Keratinocyte (primary cell): ENCODE measurements at places on chromosomes 2 and 18.
A peak's percentile ranks its signal among the peaks of the same experiment; 100 is the strongest.

DNA sequence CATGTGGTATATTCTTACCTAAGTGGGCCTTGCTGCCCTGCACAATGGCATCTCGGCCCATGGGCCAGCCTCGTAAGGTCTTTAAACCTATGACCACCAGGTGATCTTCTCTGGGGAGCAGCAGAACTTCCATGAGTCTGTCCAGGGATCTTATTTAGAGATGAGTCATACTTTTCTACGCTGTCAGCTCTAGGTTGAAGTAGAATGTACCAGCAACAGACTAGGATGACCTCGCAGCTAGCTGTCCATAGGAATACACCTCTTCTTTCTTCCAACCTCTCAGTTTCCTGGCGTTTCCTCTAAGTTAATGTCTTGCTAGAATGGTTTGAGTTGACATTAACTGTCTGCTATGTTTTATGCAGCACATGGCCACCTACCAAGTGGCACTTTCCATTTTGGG, 15.6 kb upstream of the CXCR4 start:
- DNase-seq, result no peak

DNA sequence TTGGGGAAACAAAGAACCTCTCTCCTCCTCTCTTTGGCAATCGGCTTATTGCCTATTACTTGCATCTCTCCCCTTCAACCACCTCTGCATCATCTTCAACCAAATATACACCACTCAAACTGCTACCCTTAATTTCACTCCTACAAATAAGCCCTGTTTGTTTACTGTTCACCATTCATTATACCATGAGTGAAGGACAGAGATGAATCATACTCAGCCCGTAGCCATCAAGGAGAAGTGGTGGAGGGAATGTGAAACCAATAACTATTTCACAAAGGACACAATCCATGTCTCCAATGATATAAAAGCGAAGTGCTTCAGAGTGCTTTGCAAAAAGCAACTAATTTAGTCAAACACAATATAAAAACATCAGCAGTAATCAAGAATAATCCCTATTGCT, 76.8 kb downstream of the CACNB4 start:
- DNase-seq, result no peak

GRCh38 chr2:27072920-27073319, 1.5 kb upstream of the OST4 start:
- DNase-seq, result no peak

DNA sequence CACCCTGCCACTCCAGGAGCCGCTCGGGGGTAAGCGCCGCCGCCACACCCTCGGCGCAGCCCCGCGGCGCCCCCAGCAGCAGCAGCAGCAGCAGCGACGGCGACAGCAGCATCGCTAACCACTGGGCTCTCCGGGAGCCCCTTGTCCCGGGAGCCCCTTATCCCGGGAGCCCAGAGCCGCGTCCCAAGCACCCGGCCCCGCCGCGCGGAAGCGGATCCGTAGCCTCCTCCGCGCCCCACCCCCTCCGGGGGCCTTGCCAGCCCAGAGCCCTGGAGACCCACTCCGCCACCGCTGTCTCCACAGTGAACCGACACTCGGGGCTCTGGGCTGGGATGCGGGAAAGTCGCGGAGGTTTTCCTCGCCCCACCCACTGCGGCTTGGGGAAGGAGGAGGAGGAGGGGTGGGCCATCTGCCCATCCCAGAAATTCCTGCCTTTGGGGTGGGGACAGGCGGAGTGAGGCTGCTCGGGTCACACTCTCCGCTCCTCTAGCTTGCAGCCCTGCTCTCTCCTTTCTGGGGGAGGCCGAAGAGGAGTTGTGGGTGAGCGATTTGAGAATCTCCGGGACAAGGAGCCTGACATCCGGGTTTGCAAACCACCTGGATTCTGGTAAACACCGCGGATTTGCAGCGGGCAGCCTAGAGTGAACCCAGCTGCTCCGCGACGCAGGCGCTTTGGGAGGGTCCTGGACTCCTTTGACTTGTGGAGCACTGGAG, at the start of gene PLA2R1:
Gene PLA2R1, minus strand, starts transcription at position 324 of the 714 bp plus-strand sequence. Its CDS starts 212 bp downstream, at position 112.
- DNase-seq, result no peak

DNA sequence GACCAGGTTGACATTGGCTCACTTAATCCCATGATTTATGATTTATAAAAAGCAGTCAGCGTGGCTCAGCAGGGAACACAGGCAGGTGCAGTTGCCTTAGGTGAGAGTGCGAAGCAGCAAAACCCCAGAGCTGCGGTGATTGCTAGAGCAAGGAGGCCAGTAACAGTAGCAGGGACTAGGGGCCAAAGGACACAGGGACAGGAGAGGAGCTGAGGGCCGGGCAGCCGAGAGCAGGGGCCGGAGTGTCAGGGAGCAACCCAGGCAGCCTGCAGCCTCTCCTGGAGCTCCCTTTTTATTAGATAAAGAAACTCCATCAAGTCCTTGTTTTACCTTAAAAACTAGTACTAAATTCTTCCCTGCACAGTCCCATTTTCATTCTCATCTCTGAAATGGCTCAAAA, 4.3 kb downstream of the MC2R start:
- DNase-seq, result no peak

DNA sequence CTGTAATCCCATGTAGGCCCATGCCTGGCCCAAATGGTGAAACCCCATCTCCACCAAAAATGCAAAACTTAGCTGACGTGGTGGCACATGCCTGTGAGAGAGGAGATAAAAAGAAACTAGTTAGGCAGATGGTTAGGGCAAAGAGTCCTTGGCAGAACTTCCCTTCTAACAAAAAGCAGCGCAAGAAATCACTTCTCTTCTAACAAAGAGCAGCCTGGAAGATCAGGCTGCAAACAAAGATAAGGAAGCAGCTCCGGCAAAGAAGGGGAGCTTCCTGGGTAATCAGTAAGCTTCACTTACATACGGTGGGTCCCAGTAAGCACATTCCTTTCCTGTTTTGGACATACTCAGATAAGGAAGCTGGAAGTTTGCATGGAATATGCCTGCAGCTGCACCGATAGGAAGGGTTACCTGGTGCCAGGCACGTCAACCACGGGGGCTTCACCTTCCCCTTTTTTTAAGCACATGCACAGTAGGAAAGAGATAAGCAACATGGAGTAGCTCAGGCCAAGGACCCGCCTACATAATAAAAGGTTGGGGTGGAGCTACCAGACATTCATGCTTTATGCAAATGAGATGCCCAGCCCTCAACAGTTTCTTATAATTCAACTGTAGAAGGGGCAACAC, 61.0 kb upstream of the SLC25A52 start:
- DNase-seq, result no peak

- DNase-seq, result no peak
Measured at GRCh38 chr2:232117413-232117812, 155.9 kb downstream of the DIS3L2 start.

- DNase-seq, result peak; percentile 45
Measured at GRCh38 chr2:139122711-139123158, 342.5 kb upstream of the NXPH2 start.

GRCh38 chr18:58005011-58005410, 39.0 kb upstream of the NEDD4L start:
- no peak for DNase-seq

- no peak for DNase-seq
Measured at GRCh38 chr18:2932247-2933181, 80.4 kb downstream of the LPIN2 start.

GRCh38 chr2:137981112-137981656, 16.9 kb downstream of the HNMT start:
- DNase-seq, result no peak

GRCh38 chr2:143730953-143731260, 601.7 kb downstream of the ARHGAP15 start:
- DNase-seq, result no peak

- no peak for DNase-seq
Measured at GRCh38 chr2:153967248-153967973, 95.7 kb downstream of the GALNT13 start.

GRCh38 chr2:195022508-195022830, 634.6 kb upstream of the SLC39A10 start:
- DNase-seq, result no peak

DNA sequence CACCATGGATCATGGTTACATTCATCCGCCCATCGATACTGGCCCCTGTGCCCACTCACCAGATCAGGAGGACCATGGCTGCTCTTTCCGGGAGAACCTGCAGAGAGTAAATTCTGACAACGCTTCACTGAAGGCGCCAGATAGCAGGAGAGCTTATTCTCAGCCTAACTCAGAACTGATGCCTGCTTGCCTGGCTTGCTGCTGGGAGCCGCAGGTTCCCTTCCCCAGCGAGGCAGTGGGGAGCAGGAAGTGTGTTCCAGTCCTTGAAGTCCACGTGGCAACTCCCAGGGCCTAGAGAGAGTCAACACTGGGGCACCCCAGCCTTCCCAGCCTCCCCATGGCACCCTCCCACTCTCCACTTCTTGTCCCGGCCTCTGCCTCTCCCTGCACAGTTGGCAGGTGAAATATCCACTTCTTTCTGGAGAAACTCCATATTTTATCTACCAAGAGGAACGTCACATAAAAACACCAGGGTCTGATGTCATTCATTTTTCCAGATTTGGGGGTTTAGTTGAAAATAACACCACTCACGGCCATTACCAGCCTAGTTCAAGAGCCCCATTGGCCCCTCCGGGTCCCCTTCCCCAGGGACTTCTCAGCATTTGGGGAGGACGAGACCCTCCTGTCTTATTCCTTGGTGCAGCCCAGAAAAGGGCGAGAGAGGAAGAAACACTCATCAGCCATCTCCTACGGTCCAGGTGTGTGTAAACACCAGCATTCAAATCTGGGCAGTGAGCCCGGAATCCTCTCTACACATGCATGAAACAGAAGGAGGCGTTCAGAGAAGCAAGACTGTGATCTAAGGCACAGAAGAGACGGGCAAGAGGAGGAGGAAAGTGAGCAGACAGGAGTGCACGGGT, 3.5 kb upstream of the TUBB6 start:
- no peak for DNase-seq

GRCh38 chr2:63539416-63540162, 48.7 kb downstream of the WDPCP start:
- DNase-seq, result no peak

- no peak for DNase-seq
Measured at GRCh38 chr18:62618735-62619134, 95.9 kb downstream of the ZCCHC2 start.

DNA sequence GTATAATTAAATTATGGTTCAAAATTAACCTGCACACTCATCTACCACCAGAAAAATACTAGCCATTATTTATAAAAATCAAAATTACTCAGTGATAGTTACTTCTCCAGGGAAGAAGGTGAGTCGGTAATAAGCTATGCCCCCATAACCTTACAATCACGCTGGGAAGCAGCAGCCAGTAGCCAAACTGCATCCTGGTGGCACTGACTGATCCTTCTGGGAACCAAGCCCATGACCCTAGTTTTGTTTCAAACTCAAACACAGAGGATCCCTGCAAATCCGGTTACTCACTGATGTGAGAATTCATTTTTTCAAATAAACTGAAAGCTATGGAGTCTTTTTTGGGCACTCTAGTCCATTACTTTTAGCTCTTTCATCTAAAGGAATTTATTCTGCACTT, 88.2 kb upstream of the VWC2L start:
- DNase-seq, result no peak

- DNase-seq, result no peak
Measured at GRCh38 chr2:150911766-150912280, 349.8 kb downstream of the RBM43 start.

- no peak for DNase-seq
Measured at GRCh38 chr2:201228912-201229290, 31.4 kb upstream of the CASP8 start.

GRCh38 chr2:110167326-110168000, 37.4 kb downstream of the NPHP1 start:
- DNase-seq, result no peak

DNA sequence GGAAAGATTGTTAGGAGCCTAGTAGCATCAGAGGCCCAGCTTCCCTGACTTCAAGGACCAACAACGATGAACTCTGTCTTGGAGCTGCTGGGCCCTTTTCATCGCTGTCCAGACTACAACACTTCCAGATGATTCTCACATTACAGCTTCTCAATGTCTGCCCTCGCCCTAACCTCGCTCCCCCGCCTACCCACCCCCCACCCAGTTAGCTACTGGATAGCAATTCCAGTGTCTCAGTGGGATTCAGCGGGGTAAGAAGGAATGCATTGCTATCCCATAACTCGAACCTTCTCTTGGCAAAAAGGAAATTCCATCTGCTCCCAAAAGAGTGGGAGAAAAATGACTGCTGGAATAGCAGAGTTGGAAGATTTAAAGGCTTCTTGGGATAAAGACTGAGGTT, 65.0 kb downstream of the RPL37A start:
- no peak for DNase-seq

GRCh38 chr18:70709144-70709543, 420.3 kb downstream of the SOCS6 start:
- DNase-seq, result no peak

DNA sequence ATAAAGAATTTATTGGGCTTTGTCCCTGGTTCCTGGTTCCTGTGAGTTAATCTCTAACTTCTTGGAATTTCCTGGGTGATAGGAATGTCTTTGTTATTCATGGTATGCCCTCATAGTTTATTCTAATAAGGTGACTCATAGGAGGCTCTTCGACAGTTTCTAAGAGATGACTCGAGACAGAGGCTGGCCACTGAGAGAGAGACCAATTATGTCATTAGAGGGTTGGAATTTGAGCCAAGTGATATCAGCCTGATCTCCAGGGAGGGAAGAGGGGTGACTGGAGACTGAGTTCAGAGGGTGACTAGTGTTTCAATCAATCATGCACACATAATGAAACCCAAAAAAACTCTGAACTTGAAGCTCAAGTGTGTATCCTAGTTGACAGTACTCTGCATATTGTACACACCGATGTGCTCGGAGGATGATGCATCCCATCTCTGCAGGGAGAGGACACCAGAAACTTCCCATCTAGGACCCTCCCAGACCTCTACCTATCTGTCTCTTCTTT, 185.7 kb downstream of the MTCL1 start:
- peak; percentile 89 for DNase-seq

- no peak for DNase-seq
Measured at GRCh38 chr2:200534572-200534971, 8.6 kb downstream of the SGO2 start.

GRCh38 chr2:30472326-30472725, 25.3 kb downstream of the LCLAT1 start:
- DNase-seq, result no peak

DNA sequence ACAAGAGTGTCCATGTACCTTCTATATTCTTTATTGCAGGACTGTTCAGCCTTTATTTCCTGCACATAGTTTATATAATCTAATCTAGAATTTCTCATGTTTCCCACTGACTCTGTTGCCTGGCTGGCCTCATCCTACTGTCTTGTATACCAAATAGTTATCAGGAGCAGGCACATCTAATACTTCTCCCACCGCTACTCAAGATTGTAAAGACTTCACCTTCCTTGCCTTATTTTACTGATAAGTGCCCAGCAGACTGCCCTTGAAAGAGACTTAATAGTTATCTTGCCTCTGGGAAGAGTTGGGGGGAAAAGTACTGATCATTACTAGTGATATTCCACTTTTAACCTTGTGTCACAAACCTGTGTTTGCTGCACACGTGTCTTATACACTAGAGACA, 26.1 kb upstream of the AAK1 start:
- DNase-seq, result no peak
